ENCODE measurements at places on chromosomes 6 and 20.

GRCh38 chr6:167093922-167094432 is 28.9 kb upstream of the CCR6 start:
- DNase-seq: no peak

DNA sequence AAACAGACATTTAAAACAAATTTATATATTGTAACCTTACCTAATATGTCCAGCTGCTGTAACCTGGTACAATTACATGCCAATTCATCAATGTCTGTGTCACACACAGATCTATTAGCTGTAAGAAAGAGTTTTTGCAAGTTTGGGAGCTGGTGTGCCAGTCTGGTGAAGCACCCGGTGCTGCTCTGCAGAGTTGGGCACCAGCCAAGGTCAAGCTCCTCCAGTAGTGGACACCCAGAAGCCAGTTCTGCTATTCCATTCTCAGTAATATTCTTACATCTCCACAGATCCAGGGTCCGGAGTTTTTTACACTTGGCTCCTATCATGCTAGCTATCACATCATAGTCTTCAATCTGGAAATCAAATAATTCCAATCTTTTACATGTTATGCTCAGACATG is 41.0 kb downstream of the POU3F2 start:
- no peak for DNase-seq

- no peak for DNase-seq
Observed at GRCh38 chr6:72861059-72861458, 239.2 kb downstream of the KCNQ5 start.

GRCh38 chr6:156396068-156396771 is 381.0 kb upstream of the ARID1B start:
- DNase-seq: no peak

GRCh38 chr6:117514655-117515054 is 32.2 kb downstream of the DCBLD1 start:
- no peak for DNase-seq
